ENCODE measurements at places on chromosomes 5 and 9. TPM values are rescaled to one million over a fixed set of nuclear protein-coding genes. Genes with fewer than 3 reads are reported as not detected.

NRG2 gene
- 1.6 TPM for total RNA-seq

SHOC1 gene
- not detected for total RNA-seq

OTULINL gene
- 15.9 TPM for total RNA-seq

FYB1 gene
- 9.4 TPM for total RNA-seq

MYMK gene
- not detected for total RNA-seq

CDH9 gene
- not detected for total RNA-seq

SMC5 gene
- total RNA-seq, result 15.5 TPM

HAPLN1 gene
- total RNA-seq, result not detected

VCP gene
- total RNA-seq, result 266 TPM

PAX5 gene
- not detected for total RNA-seq

SARDH gene
- not detected for total RNA-seq

CTSL gene
- total RNA-seq, result 686 TPM

IL13 gene
- not detected for total RNA-seq

ZDHHC11B gene
- total RNA-seq, result 1.6 TPM

OR1Q1 gene
- not detected for total RNA-seq

SPINK13 gene
- total RNA-seq, result not detected

HINT2 gene
- 87.1 TPM for total RNA-seq

LAMC3 gene
- 2.1 TPM for total RNA-seq

PCDHB4 gene
- total RNA-seq, result 0.11 TPM

MEIKIN gene
- not detected for total RNA-seq

PCDHB2 gene
- total RNA-seq, result 4.1 TPM

CNTNAP3B gene
- total RNA-seq, result 16.8 TPM

TXNDC8 gene
- total RNA-seq, result not detected

C9orf85 gene
- total RNA-seq, result 13.5 TPM

SHISAL2B gene
- not detected for total RNA-seq

NEURL1B gene
- total RNA-seq, result 4.5 TPM

SLC6A18 gene
- total RNA-seq, result not detected

CTXN3 gene
- total RNA-seq, result not detected

SVEP1 gene
- 1.8 TPM for total RNA-seq

SURF2 gene
- 45.8 TPM for total RNA-seq

ESM1 gene
- total RNA-seq, result not detected

DBH gene
- total RNA-seq, result not detected

ZDHHC11 gene
- total RNA-seq, result 15.9 TPM

BNC2 gene
- 7.2 TPM for total RNA-seq

SH3GL2 gene
- 0.06 TPM for total RNA-seq

NR5A1 gene
- total RNA-seq, result 0.09 TPM

TMEM171 gene
- 6.3 TPM for total RNA-seq

RANBP17 gene
- total RNA-seq, result 2.9 TPM

ANKRD18B gene
- 4.3 TPM for total RNA-seq

Measured in A549 treated with GW870086 at 1 μM for 4 hours (cell line).